ENCODE measurements at places on chromosomes 6 and 20.

GRCh38 chr6:147207351-147207750 is 3.1 kb downstream of the STXBP5 start:
- no peak for DNase-seq

- DNase-seq, result no peak
These were observed 12.0 kb downstream of the DLGAP4 start for GRCh38 chr20:36318166-36318565.

- no peak for DNase-seq
These were observed 507.9 kb upstream of the SOX4 start for GRCh38 chr6:21085643-21086042.

DNA sequence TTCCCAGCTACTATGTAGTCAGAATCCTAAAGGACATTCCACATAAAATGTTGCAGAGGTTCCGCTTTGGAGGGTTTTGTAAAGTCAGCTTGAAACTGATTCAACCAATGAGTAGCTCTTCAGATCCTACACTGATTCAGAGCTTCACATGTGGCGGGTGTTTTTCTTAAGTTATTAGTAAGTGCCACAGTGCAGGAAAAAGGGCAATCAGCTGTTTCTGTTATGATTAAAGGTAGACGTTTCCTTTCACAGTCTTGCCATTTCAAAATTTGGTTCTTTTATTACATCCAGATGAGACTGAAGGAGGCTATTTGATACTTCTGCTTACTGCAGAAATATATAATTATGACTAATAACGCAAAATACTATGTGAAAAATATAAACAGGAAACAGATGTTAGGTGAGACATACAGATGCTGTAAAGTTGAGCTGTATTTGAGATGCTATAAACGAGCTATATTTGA is 443.9 kb downstream of the CDKAL1 start:
- no peak for DNase-seq

DNA sequence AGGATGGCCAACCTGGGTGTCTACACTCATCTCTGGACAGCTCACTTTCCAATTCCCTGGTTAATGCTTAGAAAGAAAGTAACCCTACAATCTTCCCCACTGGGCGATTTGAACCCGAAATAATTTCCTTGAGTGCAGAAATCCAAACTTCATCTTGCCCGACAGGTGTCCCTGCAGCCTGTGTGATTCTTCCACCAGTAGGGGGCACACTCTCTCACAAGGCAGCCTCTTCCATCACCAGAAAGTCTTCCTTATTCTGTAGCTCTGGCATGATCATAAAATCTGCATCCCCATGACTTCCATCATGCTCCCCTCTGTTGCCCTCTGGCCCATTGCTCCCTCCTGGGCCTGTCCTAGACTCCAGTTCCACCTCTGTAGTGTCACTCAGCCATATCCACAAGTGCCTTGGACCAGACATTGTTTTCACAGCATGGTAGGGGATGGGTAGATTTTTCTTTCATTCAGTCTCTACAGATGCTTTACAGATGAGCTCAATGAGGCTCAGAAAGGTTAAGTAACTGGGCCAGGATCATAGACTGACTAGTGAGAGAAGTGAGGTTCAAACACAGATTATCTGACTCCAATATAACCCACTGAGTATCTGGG is 170.4 kb upstream of the SPTLC3 start:
- DNase-seq, result no peak

- DNase-seq, result no peak
These were observed 475.7 kb downstream of the CD83 start for GRCh38 chr6:14593286-14593685.

DNA sequence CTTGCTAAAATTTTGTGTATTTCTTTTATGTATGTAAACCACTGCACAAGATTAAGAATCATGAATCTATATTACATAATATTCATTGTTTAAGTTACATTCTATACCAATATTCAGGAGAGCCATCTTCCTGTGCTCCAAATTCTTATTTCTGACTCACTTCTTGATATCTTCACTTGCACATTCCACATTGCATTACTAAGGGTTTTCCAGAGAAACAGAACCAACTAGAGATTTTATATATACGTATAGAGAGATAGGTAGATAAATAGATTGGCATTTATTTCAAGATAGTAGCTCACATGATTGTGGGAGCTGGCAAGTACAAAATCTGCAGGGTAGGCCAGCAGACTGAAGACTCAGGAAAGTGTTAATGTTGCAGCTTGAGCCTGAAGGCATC is 222.2 kb upstream of the PRSS16 start:
- no peak for DNase-seq

DNA sequence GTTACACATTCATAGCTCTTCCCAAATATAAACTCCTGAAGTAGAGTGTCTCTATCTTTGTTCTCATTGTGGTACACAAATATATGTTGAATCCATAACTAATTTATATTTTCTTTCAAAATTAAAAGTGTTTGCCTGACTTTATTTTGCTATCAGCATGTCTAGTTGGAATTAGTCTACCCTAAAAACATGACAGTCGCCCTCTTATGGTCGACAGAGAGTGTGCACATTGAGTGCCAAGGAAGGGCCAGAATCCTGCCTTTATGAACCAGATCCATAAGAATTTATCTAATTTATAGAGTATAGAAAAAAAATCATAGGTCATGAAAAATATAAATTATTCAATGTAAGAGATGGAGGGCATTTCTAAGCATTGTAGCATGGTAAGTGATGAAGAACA is 12.3 kb upstream of the DEFB112 start:
- DNase-seq, result no peak

DNA sequence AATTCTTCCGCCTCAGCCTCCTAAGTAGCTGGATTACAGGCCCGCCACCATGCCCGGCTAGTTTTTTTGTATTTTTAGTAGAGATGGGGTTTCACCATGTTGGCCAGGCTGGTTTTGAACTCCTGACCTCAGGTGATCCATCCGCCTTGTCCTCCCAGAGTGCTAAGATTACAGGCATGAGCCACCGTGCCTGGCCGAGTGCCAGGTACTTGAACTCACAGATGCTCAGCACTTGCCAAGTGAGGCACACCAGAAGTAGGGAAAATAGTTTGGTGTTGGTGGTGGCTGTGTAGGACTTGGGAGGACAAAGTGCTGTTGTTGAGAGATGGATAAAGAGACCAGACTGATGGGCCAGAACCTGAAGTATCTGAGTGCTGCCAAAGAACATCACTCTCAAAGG is 40.0 kb upstream of the MBOAT1 start:
- no peak for DNase-seq

DNA sequence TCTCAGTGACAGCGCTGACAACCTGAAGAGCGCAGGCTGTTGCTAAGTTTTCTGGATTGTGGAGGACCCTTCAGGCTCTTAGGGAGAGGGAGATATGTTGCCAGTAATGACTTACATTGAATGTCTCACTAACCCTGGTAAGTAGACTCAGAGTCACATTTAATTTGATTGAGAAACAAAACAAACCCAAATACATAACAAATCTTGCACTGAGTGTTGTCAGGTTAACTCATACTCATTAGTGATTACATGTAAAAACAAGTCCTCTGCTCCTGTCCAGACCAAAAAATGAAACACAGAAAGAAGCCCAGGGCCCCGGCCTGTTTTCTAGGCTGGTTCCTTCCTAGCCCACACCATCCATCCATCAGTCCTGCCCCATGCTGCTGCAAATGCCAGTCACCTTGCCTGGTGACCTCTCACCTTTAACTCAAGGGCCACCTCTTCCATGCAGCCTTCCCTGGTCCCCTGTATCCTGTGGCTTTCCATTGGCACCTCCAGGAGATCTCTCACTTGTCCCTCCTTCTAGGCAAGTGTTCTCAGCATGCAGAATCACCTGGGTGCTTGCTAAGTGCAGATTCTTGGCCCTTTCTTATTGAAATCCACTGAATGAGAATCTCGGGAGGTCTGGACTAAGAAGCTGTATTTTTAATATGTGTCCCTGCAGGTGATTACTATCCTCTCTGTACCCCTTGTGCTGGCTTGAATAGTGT is 34.7 kb upstream of the ERVFRD-1 start:
- DNase-seq, result no peak

- no peak for DNase-seq
These were observed 4.4 kb upstream of the HMGN3 start for GRCh38 chr6:79238919-79239318.

GRCh38 chr20:50794181-50794845 is 548 bp upstream of the BCAS4 start:
- no peak for DNase-seq

Measured in stimulated activated CD8-positive, alpha-beta memory T cell treated with anti-CD3 and anti-CD28 coated beads, Interleukin-4, amount 100 ng/mL, for 4 hours (primary cell).